ENCODE measurements at places on chromosomes 7 and 10.

- DNase-seq: no peak
Measured at GRCh38 chr10:60497364-60497763, 107.7 kb upstream of the ANK3 start.

- DNase-seq: no peak
Measured at GRCh38 chr7:45292481-45292880, 134.9 kb downstream of the RAMP3 start.

DNA sequence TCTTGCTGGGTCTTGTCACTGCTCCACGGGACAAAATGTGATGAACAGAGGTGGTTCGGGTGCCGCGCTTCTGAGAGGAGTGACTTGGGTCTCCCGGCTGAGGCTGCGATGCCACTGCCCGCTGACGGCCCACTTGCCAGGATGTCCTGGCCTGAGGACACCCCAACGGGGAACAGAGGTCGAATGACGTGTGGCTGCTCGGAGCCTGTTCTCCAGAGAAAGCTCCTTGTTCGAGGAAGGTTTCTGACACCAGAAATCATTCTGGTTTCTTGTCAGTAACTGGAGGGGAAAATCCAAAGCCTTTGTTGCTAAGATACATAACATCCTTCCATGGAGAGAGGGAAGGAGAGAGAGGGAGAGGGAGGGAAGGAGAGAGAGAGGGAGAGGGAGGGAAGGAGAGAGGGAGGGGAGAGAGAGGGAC lies 236.4 kb downstream of the WDR37 start:
- no peak for DNase-seq

- DNase-seq: no peak
Measured at GRCh38 chr7:91843831-91844230, 36.7 kb downstream of the MTERF1 start.

- no peak for DNase-seq
Measured at GRCh38 chr10:45278860-45279498, 36.4 kb downstream of the OR13A1 start.

GRCh38 chr7:90726623-90727022 lies 130.5 kb downstream of the CDK14 start:
- no peak for DNase-seq

GRCh38 chr7:39615350-39615975 lies 7.9 kb upstream of the RALA start:
- DNase-seq: no peak

All from NCI-H2029 treated with DMSO at 0.1 percent for 48 hours (cell line).